Stimulated activated effector memory CD8-positive, alpha-beta T cell treated with anti-CD3 and anti-CD28 coated beads, Interleukin-12 subunit alpha, Interleukin-12 subunit beta, amount 100 ng/mL, for 72 hours (primary cell): ENCODE measurements at places on chromosomes 1 and 21.

GRCh38 chr1:19786988-19787423 is 12.7 kb downstream of the TMCO4 start:
- no peak for DNase-seq

GRCh38 chr1:51520700-51521248 is 1.7 kb upstream of the EPS15 start:
- DNase-seq = no peak

GRCh38 chr1:203320591-203321272 is 15.4 kb downstream of the BTG2 start:
- DNase-seq = no peak

GRCh38 chr21:34691390-34692032 is 22.7 kb downstream of the CLIC6 start:
- DNase-seq = no peak

DNA sequence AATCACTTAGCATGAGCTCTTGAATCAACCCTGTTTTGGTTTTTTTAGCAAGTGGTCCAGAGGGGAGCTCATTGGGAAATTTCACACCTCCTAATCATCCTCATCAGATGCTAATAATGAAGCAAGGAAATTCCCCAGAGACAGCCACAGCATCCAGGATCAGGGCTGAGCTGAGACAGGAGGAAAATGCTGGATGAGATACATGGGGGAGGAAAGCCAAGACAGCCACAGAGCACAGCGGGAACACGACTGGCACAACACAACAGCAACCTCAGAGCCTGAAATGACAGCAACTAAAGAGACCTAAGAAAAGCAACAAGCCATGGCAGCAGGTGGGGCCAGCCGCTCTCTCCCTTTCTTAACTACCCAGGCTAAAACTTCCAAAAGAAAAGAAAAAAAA is 70.4 kb downstream of the UBR4 start:
- no peak for DNase-seq

- no peak for DNase-seq
Observed at GRCh38 chr1:189708674-189709073, 769.0 kb downstream of the BRINP3 start.

DNA sequence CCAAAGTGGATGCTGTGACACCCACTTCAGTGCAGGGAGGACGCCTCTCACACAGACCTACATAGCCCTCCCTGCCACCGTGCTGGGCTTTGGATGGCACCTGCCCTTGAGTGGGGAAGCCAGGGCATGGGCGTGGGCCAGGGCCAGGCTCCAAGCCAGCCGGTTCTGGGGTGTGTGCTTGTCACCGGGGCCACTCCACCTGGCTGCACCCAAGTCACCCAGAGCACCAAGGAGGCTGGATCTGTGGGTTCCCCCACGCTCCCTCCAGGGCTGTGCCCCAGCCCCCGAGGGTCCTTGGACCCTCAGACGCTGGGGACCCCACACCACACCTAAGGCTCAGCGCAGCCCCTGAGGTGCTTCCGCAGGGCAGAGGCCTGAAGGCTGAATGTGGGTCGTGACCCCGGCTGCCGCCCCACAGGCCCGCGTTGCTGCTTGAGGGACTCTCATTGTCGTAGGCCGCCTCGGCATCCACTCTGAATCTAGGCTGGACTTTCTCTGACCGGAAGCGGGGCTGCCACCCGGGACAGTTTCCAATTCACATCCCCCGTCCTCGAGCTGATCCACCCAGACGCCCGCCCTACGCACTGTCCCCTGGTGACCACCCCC is 1.5 kb downstream of the MXRA8 start:
- DNase-seq = no peak

DNA sequence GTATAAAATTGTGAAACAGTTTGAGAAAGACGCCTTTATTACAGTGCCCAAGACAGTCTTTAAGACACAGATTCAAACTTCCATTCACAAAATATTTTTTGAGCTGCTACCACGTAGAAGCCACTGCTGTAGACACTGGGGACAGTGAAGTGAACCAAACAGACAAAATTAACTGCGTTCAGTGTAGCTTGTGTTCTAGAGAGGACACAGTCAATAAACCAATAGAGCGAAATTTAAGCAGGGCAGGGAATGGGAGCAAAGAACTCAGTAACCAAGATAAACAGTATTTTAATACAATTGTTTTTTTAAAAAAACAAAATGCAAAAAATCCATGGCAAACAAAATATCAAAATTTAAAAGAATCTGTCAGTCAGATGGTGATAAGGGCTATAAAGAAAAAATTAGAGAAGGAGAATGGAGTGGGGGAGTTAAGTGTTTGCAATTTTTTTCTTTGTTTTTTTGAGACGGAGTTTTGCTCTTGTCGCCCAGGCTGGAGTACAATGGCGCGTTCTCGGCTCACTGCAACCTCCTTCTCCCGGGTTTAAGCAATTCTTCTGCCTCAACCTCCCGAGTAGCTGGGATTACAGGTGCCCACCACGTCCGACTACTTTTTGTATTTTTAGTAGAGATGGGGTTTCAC is 719 bp upstream of the PARS2 start:
- no peak for DNase-seq

DNA sequence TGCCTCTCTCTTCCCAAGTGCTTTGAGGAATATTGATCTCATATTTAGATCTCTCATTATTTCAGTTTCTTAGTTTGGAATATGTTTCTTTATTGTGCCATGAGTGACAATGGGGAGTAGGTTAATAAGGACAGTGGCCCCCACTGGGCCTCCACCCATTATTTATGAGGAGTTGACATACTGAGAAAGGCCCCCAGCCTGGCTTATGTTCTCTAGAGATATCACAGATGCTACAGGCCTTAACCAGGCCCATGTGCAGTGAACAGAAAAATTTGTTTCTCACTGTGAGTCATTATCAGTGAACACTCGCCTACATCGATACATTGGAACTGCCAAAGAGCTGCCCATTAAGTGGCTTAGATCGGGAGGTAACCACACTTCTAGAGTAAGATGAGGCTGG is 35.7 kb upstream of the SYT6 start:
- DNase-seq = no peak

- DNase-seq = no peak
Observed at GRCh38 chr1:20265250-20265649, 25.4 kb upstream of the VWA5B1 start.
